ENCODE measurements at places on chromosomes 2 and 18. TPM values are rescaled to one million over a fixed set of nuclear protein-coding genes. Genes with fewer than 3 reads are reported as not detected.
A peak's percentile ranks its signal among the peaks of the same experiment; 100 is the strongest.

DNA sequence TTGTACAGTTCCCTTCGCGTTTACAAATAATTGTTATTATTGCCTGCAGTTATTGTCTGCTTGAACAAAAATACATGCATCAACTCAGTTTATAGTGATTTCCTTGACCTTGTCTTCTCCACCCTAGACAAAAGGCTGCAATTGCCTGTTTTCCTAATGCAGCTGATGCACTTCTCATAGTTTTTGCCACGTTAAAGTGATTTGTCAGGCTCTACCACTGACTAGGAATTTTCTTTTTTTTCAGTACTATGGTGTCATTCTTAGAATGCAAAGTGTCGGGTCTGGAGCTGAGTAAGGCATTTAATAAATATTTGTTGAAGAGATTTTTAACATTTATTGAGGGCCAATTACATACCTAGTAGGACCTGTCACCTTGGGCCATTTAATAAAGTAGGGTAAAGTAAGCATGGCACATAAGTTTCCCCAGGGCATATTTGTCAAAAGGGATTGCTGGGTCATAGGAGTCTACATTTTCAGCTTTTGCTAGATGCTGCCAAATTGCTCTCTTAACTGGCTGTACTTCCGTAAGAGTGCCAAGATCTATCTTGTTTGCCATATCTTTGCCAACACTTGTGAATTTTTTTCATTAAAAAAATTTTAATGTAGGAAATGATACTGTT is 24.1 kb downstream of the ACSL3 start:
- no peak for DNase-seq
- no peak overlapping the region for H3K27ac ChIP-seq
- peaks cover 2% of the 10 kb centered on the region for H3K36me3 ChIP-seq
- no peaks in the 10 kb centered on the region for H3K4me1 ChIP-seq
- H3K27me3 ChIP-seq: no peaks in the 10 kb centered on the region
- no peak overlapping the region for H3K4me3 ChIP-seq

DNA sequence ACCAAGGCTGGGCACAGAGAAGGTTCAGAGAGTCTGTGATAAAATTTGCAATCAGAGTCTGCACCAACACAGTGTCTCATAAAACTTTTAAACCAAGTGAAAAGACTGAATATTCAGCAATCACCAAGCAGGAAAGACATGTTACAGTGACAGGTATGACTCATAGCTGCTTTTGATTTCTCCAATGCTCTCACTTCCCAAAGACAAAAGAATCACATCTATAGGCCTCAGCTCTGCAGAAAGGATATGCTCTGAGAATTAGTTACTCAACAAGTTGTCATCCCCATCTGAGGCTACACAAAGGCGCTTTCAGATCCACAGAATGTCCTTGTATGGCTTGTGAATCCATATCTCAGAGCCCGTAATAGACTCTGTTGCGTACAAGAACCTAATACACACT is 92.5 kb downstream of the KCNF1 start:
- no peak overlapping the region for H3K4me3 ChIP-seq
- H3K27ac ChIP-seq: no peak overlapping the region
- no peaks in the 10 kb centered on the region for H3K36me3 ChIP-seq
- no peaks in the 10 kb centered on the region for H3K4me1 ChIP-seq
- peaks cover 3% of the 10 kb centered on the region for H3K27me3 ChIP-seq

DNA sequence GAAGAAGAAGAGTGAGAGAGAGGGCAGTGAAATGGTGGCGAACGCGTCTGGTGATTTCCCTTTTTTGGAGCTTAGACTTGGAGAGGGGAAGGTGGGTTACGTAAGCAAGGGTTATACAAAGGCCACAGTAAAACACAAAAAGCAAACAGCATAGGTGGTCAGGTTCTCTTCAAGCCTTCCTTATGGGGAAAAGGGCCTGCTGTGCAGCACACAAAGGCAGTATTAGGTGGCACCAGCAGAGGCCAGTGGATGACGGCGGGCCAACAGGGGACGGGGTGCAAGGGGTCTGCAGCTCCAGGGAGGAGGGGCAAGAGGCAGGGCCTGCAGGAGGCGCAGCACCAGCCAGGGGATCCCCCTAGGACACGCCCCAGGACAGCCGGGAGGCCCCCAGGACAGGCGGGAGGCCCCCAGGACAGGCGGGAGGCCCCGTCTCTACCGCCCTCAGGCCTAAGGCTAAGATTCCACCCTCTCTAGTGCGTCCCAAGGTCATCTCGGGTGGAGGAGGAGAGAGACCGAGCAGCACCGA is 32.6 kb upstream of the NPC1 start:
- no peak overlapping the region for H3K27ac ChIP-seq
- no peak for DNase-seq
- no peaks in the 10 kb centered on the region for H3K36me3 ChIP-seq
- H3K27me3 ChIP-seq: peaks cover 58% of the 10 kb centered on the region
- peak overlapping the region; percentile 44 for H3K4me3 ChIP-seq
- peaks cover 6% of the 10 kb centered on the region for H3K4me1 ChIP-seq

THSD7B gene
- total RNA-seq: not detected

TTN gene
- total RNA-seq: 11.5 TPM
